ENCODE measurements at places on chromosomes 5 and 9.
A peak's percentile ranks its signal among the peaks of the same experiment; 100 is the strongest.

DNA sequence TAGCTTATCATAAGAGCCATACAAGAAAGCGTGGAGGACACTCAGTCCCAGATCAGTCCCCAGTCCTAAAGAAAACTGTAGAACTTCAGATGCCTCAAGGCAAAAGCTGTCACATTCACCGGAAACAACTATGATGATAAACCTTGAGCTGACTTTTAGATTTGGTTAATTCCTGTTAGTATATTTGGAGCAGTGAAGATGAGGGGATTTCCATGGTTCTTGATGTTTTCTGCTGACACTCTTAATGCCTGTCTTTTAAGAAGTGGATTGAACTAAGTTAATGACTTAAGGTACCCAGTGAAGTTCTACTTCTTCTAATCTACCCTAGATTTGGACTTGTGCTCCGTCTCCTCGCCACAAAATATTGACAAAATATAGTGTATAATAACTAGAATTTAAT, 355.0 kb downstream of the EBF1 start:
- DNase-seq = no peak

DNA sequence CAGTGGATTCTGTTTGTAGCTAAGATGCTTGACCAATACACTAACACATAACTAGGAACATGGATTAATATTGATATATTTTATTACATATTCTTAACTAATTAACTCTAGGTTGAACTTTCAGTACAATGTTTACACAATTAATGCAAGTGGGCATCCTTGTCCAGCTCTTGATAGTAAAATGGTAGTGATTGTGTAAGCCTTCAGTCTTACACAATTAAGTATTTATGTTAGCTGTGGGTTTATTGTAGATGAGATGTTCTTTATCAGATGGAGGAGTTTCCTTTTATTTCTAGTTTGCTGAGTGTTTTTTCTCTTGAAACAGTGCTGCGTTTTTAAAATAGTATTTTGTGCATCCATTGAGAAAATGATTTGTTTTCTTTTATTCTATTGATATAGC, 1210.8 kb downstream of the CDH12 start:
- DNase-seq = no peak

GRCh38 chr9:23772385-23772783, 53.7 kb downstream of the ELAVL2 start:
- DNase-seq = no peak

DNA sequence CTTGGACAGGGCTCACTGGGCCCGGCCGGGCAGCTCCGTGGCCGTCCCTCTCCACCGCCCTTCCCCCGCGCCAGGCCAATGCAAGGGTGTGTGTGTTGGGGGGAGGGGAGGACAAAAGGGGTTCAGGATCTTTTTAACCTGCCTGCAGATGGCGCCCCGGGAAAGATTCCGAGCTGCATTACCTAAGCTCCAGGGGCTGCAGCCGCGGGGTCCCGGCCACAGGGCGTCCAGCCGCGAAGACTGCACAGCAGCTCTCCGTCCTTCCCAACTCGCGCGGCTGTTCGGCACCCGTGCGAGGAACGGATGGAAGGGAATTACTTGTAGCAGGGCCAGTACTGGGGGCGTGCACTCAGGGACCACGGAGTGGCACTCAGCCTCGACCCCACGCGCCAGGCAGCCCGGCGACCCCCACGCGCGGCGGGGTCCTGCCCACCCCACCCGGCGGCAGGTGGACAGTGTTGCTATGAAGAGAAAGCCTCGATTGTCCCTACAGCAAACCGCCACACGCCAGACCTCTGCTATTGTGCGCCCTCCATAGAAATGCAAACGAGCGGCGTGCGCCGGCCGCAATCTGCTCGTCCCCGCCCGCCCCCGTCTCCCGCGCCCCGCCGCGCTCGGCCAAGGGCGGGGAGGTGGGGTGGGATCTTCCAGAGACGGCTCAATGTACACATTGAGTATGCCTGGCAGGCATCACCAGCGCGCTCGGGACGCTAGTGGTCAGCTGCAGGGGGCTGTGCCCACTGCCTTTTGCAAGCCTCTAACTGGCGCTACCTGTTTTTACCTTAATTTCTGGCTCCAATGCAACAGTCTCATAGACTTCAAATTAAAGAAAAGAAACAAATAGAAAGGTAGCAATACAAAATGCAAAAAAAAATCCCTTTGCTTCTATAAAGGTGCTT, 796 bp upstream of the GADD45G start:
- DNase-seq = peak; percentile 47

GRCh38 chr5:143800715-143801114, 11.2 kb upstream of the HMHB1 start:
- no peak for DNase-seq

- DNase-seq = no peak
Observed at GRCh38 chr5:29662876-29663275, 1530.6 kb upstream of the CDH6 start.

- no peak for DNase-seq
Observed at GRCh38 chr5:111744455-111744854, 12.5 kb downstream of the NREP start.

DNA sequence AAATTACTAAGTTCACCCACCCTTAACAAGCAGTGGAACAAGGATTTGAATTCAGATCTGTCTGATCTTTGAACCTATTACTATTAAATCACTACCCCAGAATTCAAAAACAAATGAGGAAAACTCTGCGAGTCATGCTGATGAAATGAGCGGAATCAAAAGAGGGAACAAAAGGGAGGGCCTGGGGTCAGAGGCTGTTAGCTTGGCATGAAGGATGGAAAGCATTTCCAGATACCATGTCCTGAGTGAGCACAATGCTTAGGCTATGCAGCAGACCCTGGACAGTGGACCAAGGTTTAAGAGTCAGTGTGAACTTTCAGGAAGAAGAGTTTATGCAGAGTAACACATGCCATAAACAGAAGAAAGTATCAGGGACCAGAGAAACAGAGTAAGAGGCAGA, 30.5 kb downstream of the GRIA1 start:
- peak; percentile 52 for DNase-seq

- peak; percentile 36 for DNase-seq
Observed at GRCh38 chr5:165209101-165209727, 1703.8 kb downstream of the MAT2B start.

- no peak for DNase-seq
Observed at GRCh38 chr5:44167540-44167939, 221.7 kb downstream of the FGF10 start.

DNA sequence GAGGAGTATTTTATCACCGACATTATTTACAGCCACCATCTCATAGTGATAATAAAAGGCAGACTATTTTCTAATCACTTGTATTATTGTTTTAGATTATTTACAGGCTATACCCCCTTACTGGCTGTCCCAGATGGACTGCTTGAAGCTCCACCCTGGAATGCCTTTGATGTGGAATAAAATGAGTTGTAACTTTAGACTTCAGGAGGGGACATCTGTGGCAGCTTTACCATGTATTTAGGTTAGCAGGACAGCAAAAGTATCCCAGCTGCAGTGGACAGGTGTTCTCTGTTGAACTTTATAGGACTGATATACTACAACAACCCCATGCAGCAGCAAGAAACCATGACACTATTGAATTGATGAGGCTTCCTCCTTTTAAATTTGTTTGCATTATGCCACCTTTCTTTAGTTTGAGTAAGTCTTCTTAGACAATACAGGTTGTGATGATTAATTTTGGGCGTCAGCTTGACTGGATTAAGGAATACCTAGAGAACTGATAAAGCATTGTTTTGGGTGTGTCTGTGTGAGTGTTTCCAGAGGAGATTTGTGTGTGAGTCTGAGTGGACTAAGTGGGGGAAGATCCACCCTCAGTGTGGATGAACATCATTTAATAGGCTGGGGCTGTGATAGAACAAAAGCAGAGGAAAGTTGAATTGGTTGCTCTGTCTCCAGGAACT, 29.2 kb upstream of the C9orf57 start:
- DNase-seq = no peak

DNA sequence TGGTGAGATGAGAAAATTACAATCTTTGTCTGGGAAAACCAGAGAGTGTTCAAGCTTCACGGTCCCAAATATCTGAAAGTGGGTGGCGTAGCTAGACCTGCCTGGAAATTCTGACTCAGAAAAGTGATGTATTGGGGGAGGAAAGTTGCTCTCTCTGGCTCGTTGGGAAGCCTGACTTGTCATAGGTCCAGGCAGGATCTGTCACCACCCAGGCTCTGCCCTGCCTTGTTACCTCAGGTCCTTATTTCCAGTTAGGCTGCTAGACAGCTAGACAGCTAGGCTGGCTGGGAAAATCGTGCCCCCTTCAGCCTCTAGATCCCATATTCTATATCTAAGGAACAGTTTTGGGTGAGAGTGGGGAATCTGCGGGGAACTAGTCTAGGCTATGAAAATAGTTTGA, 41.0 kb upstream of the HCN1 start:
- DNase-seq = no peak

- DNase-seq = peak; percentile 49
Observed at GRCh38 chr5:93054424-93055163, 526.4 kb downstream of the NR2F1-AS1 start.

GRCh38 chr9:28155067-28155466, 581.8 kb upstream of the C9orf72 start:
- DNase-seq = peak; percentile 19

DNA sequence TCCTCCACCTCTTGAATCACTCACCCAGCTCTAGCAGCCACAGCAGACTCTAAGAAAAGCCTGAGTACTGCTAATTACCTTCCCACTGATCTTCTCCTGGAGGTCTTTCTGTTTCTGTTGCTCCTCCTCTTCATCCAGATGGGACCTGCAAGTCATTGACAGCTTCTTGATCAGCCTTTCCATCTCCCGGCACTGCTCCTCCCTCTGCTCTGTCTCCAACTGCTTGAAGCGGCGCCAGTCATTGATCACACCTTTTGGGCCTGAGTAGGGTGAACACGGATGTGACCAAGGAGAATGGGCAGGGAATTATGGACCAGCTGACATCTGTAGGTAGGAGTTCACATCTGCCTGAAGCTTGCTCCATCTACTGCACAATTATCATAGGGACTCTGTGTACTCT, 5.5 kb downstream of the PDCL start:
- DNase-seq = no peak

DNA sequence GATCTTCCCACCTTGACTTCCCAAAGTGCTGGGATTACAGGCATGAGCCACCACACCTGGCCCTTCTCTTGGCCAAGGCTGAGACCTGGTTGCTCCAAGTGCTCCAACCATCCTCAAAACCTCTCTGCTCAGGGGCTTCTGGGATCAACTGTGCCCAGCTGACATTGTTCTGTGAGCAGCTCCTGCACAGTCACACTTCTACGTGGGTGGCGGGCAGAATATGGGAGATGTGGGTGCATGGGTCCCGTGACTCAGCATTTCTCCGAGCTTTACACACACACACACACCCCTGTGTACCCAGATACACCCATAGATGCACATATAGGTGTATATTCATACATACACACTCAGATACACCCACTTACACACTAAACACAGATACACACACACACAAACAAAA, 10.5 kb upstream of the MYORG start:
- no peak for DNase-seq

DNA sequence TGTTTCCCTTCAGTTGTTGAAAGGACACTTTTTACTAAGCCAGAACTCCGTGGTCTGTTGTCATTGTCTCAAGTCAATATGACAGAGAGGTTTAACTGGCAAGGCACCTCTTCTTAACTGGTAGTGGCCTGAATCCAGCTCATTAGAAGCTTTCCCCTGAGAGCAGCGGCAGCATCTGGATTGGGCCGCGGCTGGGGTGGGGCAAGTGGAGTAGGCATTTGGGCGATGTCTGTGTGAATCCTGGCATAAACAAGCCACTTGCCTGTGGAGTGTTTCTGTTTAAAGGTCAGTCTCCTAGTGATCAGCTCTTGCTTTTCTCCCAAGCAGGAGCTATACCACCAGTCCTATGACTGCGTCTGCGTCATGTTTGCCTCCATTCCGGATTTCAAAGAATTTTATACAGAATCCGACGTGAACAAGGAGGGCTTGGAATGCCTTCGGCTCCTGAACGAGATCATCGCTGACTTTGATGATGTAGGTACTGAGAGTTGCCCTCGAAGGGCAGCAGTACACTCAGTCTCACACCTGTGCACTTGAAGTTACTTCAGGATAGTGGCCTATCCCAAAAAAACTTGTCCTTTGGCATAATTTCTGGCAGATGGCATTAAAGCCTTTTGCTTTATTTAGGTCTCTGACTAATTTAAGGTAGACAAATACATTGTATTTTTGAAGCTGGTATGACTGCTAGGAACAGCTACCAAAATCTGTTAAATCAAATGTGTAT, 48.9 kb downstream of the CFAP90 start:
- no peak for DNase-seq

DNA sequence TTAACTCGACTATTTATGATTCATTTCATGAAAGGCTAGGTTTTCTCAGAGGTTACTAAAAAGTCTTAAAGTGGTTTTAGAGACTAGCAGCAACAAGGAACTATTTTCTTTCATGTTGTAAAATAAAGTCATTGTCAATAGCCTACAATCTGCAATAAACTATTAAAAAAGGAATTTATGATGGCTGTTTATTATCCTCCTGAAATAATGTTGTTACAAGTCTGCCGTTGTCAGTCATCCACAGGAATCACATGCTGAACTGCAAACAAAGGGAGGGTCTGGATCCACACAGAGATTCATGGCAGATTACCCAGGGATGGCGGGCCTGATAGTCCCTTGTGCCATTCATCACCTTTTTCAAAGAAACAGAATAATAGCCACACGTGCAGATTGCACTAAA, 49.2 kb downstream of the TMEM174 start:
- no peak for DNase-seq

- DNase-seq = no peak
Observed at GRCh38 chr5:133294380-133294779, 242.6 kb downstream of the HSPA4 start.

- no peak for DNase-seq
Observed at GRCh38 chr9:8491563-8491962, 692.0 kb upstream of the DMAC1 start.

GRCh38 chr5:150931368-150931965, 26.7 kb upstream of the ZNF300 start:
- no peak for DNase-seq

- DNase-seq = no peak
Observed at GRCh38 chr5:97167435-97167834, 15.6 kb downstream of the RIOK2 start.

DNA sequence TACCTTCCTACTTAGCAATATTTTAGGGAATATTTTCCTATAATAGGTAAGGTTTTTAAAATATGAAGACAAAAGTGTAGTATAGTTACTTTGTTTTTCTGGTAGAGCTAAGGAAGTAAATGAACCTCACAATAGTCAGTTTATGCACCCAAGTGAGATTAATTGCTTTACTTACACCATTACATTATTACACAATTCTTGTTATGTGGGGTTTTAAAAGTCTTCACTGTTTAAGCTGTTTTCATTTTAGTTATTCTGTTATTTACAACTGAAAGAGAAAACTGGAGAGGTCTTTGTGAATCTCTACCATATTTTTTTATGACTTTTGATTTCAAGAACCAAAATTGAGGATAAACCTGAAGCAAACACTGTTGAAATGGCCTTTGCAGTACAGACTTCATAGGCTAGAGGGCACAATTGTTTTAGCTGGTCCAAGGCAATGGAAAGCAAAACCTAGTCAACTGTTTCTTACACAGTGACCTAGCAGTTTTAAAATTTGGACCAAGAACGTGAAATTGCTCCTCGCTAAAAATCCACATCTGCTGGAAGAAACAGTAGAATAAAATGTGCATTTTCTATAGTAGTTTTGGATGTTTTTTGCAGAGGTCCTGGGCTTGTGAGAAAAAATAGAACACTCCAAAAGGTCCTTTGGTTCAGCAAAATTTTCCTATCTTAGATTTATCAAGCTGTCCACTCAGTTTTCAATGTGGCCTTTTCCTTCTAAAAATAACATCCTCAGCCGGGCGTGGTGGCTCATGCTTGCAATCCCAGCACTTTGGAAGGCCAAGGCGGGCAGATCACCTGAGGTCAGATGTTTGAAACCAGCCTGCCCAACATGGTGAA, 66.4 kb upstream of the FER start:
- peak; percentile 74 for DNase-seq

Data from fibroblast of skin of scalp (primary cell).